ENCODE measurements at places on chromosomes 12 and 14. TPM values are rescaled to one million over a fixed set of nuclear protein-coding genes. Genes with fewer than 3 reads are reported as not detected.

- DNase-seq = no peak
Measured at GRCh38 chr14:75427126-75427481, 718 bp upstream of the JDP2 start.

The CLEC2B gene
- 16.5 TPM for total RNA-seq

DNA sequence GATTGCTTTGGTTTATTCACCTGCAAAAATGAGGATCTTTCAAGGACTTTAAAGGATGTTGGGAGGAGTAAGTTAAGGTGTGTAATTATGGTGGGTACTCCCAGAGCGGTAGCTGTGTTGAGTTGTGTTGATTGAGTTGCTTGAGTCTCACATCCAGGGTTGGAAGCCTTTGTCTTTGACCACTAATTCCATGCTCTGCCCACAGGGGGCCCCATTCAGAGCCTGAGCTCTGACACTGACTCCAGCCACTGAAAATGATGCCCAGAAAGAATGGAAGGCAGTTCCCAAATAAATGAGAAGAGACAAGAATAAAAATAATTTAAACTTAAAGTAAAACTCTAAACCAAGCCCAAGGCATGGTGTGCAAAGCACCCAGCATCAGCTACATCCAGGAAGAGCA lies 237.4 kb upstream of the PWP1 start:
- peak; percentile 36 for DNase-seq

The MMP19 gene
- total RNA-seq = 11.1 TPM

- DNase-seq = no peak
Measured at GRCh38 chr14:81677736-81678135, 144.1 kb upstream of the SEL1L start.

GRCh38 chr12:4881266-4882064 lies 28.2 kb upstream of the KCNA1 start:
- DNase-seq = no peak

GRCh38 chr14:98035396-98035795 lies 1236.6 kb downstream of the BCL11B start:
- DNase-seq = no peak

The CRACR2A gene
- total RNA-seq = 16.8 TPM

GRCh38 chr14:60003991-60004390 lies 84.0 kb downstream of the LRRC9 start:
- DNase-seq = no peak

The MSRB3 gene
- 55.1 TPM for total RNA-seq

The PSMB11 gene
- not detected for total RNA-seq

- DNase-seq = no peak
Measured at GRCh38 chr12:80299219-80299618, 144.8 kb upstream of the PTPRQ start.

The TESPA1 gene
- total RNA-seq = not detected

DNA sequence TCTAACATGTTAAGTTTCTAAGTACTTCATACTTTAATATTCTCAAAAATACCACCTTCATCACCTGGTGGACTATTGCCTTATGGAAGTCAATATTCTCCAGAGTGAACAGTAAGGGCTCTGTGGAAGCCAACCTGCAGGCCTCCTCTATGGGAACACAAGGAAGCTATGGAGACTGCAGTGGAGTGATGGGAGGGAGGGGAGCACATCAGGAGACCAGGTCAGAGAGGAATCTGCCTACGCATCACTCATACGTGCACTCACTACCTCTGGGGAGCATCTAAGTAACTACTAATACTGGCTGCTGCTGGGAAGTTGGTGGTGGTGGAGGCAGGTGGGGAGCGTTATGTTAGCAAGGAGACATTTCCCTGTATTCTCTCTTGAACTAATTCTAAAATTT lies 19.9 kb downstream of the HECTD4 start:
- no peak for DNase-seq

The TEX52 gene
- not detected for total RNA-seq

GRCh38 chr12:112122823-112123690 lies 2.3 kb upstream of the TRAFD1 start:
- peak; percentile 73 for DNase-seq

The REM2 gene
- not detected for total RNA-seq

The ANO2 gene
- not detected for total RNA-seq

GRCh38 chr12:71476513-71476912 lies 36.9 kb downstream of the LGR5 start:
- peak; percentile 88 for DNase-seq

- DNase-seq = peak; percentile 43
Measured at GRCh38 chr12:124867401-124867930, 3.8 kb upstream of the SCARB1 start.

DNA sequence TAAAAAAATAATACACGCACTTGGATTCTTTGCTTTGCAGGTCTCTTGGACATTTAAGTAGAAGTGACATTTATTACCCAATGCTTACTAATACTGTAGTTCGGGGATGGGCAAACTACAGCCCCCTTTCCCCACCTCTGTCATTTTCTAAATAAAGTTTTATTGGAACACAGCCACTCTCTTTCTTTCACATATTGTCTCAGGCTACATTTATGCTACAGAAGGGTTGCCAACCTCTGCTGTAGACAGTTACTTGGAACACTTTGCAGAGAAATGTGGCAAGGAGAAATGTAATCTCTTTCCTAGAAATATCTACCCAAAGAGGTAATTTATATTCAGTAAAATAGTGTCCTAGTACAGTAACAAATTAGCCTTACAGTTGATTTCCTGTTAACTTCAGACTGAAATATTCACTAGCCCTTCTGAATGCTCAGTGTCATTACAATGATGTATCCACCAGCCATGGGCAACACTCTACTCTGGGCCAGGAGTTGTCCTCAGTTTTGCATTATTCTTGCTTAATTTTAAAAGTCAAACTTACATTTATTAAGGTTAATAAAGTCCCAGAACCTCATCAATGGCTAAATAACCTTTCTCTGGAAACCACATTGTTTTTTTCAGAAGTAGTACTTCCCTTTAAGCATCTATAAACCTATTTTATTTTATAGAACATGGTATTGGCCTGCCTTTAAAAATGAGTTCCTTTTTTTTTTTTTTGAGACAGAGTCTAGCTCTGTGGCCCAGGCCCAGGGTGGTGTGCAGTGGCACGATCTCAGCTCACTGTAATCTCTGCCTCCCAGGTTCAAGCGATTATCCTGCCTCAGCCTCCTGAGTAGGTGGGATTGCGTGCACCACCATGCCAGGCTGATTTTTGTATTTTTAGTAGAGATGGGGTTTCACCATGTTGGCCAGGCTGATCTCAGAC lies 269.6 kb upstream of the AMIGO2 start:
- peak; percentile 33 for DNase-seq

The AMN gene
- not detected for total RNA-seq

GRCh38 chr12:55717011-55718007 lies 1.5 kb downstream of the BLOC1S1 start:
- DNase-seq = no peak

DNA sequence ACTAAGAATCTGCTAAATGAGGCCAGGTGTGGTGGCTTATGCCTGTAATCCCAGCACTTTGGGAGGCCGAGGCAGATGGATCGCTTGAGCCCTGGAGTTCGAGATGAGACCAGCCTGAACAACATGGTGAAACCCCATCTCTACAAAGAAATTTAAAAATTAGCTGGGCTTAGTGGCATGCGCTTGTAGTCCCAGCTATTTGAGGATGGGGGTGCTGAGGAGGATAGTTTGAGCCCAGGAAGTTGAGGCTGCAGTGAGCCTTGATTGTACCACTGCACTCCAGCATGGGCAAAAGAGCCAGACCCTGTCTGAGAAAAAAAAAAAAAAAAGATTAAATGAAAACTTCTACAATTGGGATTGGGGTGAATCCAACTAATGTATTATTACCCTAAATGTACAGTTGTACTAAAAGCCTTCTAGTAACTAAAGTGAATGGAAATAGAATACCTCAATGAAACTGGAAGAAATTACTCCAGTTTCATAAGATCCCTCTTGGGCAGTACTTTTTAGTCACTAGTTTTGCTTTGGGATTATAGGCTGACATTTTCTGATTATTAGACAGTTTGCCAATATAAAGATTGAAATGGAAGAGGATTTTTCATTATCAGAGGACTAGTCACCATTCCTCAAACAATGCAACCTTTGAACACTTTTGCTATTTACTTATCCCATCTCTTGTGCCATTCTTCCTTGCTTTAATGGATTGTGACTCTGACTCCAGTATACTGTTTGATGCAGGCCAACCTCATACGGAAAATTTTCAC lies 14.3 kb downstream of the COCH start:
- no peak for DNase-seq

DNA sequence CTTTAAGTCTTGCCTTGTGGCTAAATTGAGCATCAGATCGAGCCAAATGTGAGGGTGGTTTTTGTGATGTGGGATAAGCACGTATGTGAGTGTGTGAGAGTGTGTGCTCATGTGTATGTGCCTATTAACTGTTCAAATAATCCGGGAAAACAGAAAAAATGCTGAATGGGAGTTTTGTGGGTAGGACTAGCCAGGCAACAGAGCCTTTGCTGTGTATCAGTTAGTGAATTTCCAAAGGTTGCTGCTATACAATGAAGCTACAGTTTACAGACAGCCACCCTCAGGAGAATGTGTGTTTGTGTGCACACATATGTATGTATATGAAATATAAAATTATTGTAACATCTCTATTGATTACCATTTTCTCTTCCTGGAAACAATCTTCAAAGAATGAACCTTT lies 154.0 kb downstream of the SOX5 start:
- no peak for DNase-seq

The KRT72 gene
- total RNA-seq = not detected

DNA sequence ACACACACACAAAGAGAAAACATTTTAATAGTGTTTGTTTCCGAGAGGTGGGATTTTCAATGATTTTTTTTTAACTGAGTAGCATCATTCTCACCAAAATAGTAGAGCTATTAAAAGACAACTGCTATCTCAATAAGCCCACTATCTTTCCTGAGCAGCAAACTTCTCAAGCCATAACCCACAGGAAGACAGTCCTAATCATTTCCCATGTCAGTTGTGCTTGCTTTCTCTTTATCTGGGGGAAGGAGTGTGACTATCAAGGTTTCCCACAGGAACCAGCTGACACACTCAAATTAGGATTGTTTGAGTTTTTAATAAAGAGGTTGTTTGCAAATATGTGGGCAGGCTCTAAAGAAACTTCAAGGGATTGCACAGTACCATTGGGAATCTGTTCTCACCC lies 4.9 kb upstream of the MAX start:
- DNase-seq = no peak

- no peak for DNase-seq
Measured at GRCh38 chr14:61322799-61323290, 1.5 kb downstream of the PRKCH start.

The SUSD6 gene
- 8.0 TPM for total RNA-seq

DNA sequence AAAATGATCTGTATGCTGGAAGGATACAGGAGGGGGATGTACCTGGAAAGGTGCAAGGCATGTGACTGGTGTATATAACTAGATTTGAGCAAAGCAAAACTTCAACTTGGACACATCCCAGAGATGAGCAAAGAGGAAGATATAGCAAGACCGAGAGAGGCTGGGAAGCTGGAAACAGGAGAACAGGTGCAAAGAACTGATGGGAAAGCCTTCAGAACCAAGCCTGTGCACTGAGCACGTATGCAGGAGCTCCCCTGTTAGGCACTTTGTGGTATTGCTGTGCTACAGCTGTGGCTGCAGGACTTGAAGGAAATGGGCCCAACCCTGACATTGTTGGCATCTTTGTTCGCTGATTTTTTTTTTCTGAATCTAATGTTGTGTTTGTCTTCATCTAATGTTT lies 120.7 kb upstream of the PWP1 start:
- peak; percentile 39 for DNase-seq

DNA sequence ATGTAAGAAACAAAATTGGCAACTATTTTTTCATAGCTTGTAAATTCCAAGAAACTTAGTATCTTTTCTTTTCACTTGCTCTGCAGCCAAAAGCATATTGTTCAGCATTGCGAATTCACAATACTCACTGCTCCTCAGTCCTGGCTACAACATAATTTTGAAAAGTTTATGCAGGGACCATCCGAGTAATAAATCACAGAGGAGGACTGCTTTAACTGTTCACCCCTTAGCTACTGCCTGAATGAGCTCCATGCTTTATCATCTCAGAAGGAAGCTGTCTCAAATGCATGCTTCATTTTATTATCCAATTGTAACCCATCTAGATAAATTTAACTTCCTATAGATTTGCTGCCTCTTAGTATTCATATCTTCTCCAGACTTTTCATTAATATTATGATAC lies 827.8 kb downstream of the DIO2 start:
- no peak for DNase-seq

DNA sequence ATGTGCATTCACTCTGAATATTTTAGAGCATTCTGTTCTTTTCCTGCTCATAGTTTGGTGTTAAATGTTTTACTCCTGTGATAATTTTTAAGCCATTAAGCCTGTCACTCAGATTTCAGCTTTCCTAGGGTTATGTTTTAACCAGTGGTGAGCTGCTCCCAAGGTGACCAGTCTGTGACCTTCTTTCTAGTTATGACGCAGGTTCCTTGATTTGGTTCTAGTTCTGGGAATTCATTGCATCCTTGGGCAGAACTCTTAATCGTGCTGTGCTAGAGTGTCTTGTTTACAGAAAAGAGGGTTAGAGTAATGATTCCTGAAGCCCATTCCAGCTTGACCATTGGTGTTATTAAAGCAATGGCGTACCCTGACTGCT lies 2.2 kb downstream of the GABARAPL1 start:
- DNase-seq = peak; percentile 37

- DNase-seq = no peak
Measured at GRCh38 chr12:54341378-54342300, 16.7 kb downstream of the COPZ1 start.

DNA sequence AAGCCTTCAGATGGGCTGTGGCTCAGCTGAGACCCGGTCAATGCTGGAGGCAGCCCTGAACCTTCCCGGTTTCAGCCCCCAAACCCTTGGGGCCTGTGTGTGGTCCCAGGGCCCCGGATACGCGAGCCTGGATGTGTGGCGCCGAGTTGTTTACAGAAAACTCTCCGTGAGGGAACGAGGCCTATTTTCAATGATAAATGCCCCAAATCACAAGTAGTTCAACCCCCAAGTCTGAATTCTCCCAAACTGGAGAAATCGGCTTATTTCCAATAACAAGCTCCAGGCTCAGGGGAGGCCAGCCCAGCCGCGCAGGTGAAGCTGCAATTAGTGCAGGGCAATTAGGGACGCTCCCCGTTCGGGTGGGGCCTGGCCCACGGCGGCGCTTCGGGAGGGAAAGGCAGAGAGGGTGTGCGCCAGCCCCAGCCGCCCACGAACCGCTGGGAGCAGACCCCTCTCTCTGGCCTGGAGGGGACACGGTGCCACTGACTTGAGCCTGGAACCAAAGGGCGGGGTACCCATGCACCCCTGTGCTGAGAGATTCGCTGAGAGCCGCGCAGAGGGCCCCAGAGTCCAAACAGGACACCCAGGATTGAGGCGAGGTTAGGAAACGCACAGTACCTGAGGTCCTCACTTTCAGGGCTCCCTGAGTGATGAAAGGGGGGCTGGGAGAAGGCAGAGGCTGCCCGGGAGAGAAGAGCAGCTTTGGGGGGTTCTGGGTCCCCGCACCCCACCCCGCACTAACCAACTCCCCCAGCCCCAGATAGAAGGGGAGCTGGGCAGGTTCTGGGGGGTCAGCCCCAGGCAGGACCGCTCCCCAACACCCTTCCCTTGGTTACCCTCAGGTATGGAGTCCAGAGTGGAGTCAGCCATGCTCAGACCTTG lies 14.2 kb upstream of the ANKRD9 start:
- no peak for DNase-seq

The LMNTD1 gene
- total RNA-seq = not detected

Data from fibroblast of the aortic adventitia (primary cell).